ENCODE measurements at places on chromosomes 4 and X. TPM values are rescaled to one million over a fixed set of nuclear protein-coding genes. Genes with fewer than 3 reads are reported as not detected.

DNA sequence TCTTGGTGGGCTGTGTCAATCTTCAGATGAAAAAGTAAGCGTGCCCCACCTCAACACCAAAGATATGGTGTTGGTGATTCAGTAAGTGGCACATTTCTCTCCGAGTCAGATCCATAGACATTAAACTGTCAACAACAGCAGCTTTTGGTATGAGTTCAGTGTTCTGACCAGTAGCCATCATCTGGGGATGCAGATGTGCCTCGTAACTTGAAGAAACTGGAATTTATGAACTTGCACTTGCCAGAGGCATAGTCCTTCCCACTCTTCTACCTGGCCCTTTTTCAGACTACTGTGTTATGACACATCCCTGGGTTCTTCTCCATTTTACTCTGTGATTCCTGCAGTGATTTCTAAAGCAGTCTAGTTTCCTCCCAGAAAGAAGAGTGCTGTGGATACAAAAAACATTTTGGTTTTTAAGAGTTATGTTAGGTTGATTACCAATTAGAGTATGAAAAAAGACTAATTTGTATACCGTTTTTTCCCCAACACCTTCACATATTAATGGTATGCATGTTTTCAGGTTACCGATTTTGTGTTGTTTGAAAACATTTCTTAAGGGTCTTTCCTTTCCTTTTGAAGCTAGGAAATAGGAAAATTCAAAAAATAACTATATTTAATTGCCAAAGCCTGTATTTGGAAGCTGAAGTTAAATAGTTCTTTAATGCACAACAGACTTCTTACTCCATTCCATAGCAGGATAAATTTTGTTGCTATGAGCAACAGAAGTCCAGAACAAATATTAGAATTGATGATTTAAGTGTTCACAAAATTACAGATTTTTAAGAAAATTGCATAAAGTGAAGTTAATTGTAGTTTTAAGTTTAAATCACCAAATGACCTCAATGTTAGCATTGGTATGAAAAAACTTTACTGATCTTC, 39.3 kb downstream of the NUDT6 start:
- no peak for DNase-seq

GRCh38 chr4:176367771-176368465, 48.2 kb downstream of the SPCS3 start:
- DNase-seq = no peak

DNA sequence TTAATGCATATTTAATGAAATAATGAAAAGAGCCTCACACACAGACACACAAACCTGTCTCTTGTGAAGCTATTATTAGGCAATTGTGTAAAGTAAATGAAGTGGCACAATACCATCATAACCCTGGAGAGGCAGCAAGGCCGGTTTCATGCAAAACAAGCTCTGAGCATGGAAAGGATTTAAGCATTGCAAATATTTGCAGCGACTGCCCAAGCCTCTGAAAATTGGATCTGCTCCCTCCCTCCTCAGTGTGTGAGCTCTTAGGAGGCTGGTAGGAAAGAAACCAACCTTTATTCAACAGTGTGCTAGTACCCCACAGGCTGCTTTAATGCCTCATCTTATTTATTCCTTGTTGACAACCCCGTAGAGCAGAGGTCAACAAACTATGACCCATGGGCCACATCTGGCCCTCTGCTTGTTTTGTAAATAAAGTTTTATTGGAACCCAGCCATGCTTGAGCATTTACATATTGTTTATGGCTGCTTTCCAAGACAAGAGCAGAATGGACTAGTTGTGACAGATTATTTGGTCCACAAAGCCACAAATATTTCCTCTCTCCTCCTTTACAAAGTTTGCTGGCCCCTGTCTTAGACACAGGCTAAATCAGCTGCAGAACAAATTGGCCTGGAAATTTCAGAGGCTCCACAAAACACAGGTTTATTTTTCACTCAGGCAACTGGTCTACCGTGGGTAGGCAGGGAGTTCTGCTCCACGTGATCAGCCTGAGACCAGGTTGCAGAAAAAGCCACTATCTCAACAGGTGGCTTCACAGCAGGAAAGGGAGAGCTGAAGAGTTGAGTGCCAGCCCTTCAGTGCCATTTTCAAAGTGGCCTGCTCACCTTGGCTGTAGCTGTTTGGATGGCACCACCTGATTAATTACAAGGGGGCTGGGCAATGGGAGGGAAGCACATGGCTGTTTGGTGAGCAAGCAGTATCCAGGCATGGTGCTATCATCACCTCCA, 16.8 kb downstream of the RS1 start:
- DNase-seq = no peak

DNA sequence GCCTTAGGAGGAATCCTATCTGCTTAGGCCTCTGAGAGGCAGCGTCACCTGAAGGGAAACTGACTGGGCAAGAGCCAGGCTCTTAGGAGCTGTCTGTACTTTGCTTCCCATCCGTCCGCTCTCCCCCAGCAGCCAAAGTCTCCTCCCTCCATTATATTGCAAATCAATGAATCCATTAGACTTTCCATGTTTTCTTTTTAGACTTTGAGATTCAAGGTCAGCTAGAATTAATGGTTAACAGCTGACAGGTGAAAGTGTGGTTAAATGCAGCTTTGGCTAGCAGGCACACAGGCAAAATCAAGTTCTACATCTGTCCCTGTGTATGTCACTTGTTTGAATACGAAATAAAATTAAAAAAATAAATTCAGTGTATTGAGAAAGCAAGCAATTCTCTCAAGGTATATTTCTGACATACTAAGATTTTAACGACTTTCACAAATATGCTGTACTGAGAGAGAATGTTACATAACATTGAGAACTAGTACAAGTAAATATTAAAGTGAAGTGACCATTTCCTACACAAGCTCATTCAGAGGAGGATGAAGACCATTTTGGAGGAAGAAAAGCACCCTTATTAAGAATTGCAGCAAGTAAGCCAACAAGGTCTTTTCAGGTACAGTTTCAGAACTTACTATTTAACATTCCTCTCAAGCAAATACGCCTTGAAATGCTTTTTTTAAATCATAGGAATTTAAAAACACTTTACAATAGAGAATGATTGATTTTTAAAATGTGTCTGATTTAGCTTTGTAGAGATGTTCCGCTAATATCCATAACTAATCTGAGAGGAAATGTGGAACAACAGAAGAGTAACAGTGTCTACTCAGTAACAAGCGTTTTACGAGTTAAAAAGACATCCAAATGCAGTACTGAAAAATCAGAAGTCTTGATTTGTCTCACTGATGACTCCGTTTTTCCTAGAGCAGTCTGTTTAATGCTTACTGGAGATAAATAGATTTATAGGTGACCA, at the start of gene F11:
F11 (plus strand) TSS at position 507 of the 970 bp plus-strand sequence. CDS start 948 bp downstream, outside the sequence.
- no peak for DNase-seq

YY2 gene
- 0.82 TPM for total RNA-seq

CT55 gene
- total RNA-seq = not detected

MGST2 gene
- 4.1 TPM for total RNA-seq

NLGN4X gene
- total RNA-seq = 40.8 TPM

GRCh38 chr4:140710908-140711622, 45.1 kb downstream of the TBC1D9 start:
- DNase-seq = no peak

DNA sequence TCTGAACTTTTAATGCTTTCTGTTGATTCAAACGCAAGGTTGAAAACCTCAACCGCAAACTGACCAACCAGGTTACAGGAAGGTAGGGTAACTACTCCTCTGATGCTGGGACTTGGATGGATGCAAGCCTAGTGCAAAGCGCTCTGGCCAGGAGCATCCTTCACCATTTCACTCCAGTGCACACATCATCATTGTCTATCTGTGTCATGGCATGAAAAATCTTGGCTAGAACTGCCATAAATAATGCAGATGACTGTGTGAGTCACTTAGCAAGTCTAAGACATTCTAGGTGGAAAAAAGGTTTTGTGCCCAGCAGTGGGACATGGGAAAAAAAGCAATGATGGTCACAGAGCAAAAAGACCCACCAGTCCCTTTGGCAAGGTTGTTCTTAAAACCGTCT, 10.9 kb downstream of the ADGRA3 start:
- DNase-seq = no peak

All from frontal cortex (tissue), 4 donors.